Forelimb muscle (tissue), 1 donor: ENCODE measurements at places on chromosomes 12 and 14. TPM values are rescaled to one million over a fixed set of nuclear protein-coding genes. Genes with fewer than 3 reads are reported as not detected.

The SMCO2 gene
- not detected for polyA plus RNA-seq

The PLBD1 gene
- 20.0 TPM for polyA plus RNA-seq

The LRTM2 gene
- 0.81 TPM for polyA plus RNA-seq

The SLC25A29 gene
- 41.0 TPM for polyA plus RNA-seq

The ATP23 gene
- polyA plus RNA-seq = 5.3 TPM

The BRMS1L gene
- 21.5 TPM for polyA plus RNA-seq

The NUMB gene
- polyA plus RNA-seq = 29.7 TPM

DNA sequence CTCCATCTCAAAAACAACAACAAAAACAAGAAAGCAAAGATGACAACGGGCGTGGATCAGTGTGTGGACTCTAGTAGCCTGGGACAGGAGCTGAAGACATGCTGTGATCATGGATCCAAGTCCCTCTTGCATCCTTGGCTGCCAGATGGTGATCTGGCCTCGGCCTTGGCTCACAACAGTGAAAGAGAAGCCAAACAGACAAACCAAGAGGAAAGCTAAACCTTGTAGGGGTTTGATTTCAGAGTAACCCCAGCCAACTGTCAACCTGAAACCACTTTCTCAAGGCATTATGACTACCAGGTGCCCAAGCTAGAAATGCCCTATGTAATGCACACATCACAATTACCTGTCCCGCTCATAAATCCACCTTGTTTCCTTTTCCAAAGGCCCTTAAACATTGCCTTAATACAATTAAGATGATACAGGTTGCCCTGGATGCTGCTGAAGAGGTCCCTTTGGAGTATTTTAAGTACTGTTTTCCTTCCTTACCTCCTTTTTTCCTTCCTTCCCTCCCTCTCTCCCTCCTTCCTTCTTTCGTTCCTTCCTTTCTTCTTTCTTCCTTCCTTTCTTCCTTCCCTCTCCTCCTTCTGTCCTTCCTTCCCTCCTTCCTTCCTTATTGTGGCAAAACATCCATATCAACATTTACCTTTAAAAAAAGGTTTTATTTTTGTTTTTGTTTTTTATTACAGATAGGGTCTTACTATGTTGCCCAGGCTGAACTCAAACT is 41.4 kb upstream of the NINJ2 start:
- no peak for DNase-seq

- no peak for DNase-seq
These were observed 458 bp downstream of the SSPN start for GRCh38 chr12:26195641-26196420.

DNA sequence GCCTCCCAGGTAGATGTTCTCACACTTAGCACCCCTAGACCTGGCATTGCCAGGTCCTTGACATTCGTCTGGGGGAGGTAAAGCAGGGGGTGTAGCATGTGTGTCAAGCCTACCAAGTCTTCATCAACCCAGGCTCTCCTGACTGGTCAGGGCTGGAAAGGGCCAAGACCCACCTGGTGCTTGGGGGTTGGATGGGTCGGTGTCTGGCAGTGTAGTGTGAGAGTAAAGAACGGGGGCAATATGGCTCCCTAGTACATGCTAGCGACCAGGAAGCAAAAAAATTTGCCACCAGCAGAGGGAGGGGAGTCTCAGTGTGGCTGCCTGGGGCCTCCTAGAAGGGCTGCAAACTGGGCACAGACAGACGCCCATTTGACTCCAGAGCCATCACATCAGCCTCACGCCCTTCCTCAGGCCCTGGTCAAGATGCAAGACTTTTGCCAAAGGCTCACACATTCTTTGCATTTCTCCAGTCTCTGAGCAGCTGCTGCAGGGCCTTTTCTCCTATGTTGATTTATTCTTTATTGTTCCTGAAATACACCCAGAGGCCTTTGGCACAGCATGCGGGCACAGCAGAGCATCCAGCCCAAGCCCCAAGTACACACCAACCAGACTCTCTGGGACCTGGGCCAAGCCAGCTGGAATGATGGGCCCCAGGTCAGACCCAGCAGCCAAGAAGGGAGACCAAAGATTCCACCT is 38.3 kb upstream of the PNMA1 start:
- no peak for DNase-seq

DNA sequence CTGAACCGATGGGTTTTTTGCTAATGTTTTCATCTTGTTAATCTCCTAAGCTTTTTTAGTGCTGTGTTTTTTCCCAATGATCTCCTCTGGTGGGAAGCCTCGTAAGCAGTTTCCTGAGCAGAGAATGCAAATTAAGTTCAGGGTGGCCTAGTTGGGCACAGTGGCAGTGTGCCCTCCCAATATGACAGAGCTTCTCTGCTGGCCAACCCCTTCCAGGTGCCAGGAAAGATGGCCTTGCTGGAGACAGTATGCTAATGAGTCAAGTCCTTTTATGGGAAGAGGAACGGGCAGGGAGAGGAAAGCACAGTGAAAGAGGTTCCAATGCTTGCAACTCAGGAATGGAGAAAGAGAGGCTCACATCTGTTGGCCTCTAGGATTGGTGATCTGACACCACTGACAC is 115.8 kb downstream of the GCH1 start:
- no peak for DNase-seq

DNA sequence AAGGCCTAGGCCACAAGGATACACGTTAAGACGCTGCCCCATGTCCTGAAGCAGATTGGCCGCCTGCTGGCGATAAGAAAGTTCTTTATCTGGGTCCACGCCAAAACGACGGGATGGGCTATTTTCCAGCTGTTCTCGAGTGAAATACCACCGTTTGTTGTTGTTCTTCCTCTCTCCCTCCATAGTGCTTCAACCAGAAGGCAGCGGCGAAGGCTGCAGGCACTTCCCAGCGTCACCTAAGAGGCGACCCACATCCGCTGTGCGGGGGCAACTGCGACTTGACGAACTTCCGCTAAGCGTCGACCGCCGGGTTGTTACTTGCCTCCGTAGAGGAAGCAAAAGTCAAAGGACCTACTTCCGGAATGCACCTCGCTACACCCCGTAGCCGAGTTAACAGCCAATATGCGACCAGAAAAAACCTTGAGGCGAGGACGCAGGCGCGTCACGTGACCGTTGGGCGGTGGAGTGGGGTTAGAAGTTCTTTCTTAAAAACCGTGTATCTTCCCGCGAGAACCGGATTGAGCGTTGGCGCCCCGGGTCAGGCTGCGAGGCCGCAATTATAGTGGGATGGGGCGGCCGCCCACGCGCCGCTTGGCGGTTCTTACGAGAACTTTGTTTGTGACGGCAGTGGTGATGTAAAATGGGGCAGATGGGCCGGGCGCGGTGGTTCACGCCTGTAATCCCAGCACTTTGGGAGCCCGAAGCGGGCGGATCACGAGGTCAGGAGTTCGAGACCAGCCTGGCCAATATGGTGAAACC is at the start of gene CCNT1:
Gene CCNT1 (minus strand): TSS at position 215 of the 759 bp plus-strand sequence. CDS start 32 bp downstream, at position 183.
- DNase-seq = peak; percentile 100

DNA sequence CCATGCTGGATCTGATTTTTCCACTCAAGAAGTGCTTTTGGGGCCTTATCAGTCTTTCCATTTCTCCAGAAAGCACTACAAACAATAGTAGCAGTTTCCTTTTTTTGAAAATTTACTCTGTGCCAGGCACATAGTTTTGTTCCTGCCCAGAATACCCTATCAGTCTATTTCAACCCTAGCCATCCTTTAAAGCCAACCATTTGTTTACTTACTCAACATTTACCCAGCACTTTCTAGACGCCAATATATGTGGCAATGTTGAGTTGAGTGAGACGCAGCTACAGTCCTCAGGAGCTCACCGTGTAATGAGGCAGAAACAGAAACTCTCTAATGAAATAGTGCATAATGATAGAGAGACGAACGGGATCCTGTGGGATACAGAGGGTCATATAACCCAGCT is 32.9 kb upstream of the CHST11 start:
- no peak for DNase-seq

- no peak for DNase-seq
These were observed 7.3 kb upstream of the STX2 start for GRCh38 chr12:130846369-130846768.

DNA sequence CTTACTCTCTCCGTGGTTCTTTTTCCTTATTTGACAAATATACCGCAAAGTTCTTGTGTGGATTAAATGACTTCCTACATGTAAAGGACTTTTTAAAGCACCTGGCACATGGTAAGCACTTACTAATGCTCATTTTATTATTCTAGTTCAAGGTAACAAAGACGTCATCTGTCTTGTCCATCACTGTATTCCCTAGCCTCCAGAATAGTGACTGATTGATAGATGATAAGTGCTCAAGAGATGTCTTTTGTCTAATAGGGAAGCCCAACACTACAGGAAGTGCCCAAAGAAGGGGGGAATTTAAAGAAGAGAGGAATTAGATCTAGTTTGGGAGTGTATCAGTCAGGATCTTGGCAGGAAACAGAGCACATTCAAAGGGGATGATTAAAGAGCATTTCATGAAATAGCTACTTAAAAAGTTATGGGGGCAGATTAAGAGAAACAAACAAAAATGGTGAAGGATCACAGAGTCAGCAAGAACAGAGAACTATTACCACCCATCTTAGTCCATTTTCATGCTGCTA is 151.9 kb downstream of the GXYLT1 start:
- no peak for DNase-seq

DNA sequence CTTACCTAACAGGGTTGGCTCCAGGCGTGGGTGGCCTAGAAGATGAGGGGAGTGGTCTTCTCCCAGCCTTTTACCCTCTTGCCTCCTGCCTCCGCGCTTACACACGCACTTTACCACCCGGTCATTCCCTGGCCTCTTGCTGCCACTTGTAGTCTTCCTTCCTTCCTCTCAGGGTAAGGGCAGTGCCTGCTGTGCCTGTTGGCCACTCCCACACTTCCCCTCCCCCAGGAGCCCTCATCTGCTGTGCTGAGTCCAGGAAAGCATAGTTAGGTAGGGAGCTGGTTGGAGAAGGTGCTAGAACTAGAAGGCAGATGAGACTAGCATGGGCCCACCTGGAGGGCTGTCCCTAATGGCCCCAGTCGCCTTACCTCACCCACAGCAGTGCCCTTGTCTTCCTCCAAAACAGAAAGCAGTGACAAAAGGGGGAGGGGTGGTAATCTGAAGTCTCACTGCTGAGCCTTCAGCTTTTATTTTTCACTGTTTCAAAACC is 54.3 kb upstream of the SRSF5 start:
- no peak for DNase-seq

- DNase-seq = no peak
These were observed 16.0 kb upstream of the EVL start for GRCh38 chr14:100049220-100049619.

GRCh38 chr12:116582610-116583009 is 23.4 kb downstream of the MAP1LC3B2 start:
- no peak for DNase-seq

DNA sequence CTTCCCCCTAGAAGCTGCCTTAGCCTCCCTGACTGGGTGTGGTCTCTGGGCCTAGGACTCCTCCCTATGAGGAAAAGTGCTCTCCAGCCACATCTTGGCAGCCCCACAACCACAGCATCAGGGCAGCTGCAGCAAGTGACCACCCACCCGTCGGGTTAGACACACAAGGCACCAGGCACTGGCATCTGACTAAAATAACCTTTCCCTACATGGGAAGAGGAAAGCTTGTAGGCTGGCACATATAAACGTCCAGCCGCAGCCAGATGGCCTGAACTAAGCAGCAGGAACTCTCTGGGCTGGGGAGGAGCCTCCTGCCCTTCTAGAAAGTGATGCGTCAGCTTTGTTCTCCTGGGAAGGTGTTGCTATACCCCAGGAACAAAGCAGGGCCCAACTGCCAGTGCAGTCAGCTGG is 328.7 kb downstream of the DPF3 start:
- no peak for DNase-seq

DNA sequence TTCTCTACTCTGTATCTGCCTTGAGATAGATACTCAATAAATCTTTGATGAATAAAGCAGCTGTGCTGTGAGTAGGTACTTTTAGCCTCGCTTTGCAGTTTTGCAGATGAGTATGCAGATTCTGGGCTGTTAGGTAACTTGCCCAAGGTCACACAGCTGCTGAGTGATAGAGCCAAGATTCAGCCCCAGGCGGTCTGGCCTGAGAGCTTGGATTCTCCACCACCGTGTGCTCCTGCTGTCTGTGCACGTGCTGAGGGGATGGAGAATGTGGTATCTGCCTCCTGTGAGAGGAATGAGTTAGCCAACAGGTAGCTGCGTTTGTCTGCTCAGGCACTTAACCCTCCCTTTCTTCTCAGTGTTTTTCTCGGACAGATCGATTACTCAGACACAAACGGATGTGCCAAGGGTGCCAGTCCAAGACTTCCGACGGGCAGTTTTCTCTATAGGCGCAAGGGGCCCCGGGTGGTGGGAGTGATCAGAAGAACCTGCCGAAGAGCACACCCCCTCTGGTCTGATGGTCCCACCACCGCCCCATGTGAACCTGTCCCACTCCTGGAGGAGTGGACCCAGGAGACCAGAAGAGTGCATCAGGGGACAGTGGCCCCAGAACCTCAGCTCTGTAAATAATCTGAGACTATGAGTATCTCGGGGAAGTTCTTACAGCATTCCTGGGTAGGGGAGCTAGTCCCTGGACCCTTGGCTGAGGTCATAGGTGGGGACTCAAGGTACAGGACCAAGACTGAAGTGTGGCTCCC is 6.6 kb upstream of the CSAD start:
- DNase-seq = no peak

DNA sequence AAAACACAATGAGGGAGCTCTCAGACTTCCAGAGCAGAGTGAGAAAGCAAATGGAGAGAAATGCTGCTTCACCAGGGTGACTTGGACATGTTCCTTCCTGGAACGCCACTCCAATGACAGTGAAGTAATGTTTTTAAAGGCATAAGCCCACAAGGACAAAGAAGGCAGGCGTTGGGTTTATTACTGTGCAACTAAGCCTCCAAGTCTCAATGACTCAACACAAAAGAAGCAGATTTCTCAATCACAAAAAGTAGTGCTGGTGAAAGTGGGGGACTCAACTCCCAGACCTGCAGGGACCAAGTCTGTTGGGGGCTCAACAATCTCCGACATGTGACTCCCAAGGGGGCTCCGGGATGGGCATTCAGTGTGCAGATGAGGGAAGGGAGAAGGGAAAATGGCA is 505.2 kb downstream of the BCL11B start:
- DNase-seq = no peak

- no peak for DNase-seq
These were observed 45.1 kb downstream of the FAM222A start for GRCh38 chr12:109758426-109759420.

DNA sequence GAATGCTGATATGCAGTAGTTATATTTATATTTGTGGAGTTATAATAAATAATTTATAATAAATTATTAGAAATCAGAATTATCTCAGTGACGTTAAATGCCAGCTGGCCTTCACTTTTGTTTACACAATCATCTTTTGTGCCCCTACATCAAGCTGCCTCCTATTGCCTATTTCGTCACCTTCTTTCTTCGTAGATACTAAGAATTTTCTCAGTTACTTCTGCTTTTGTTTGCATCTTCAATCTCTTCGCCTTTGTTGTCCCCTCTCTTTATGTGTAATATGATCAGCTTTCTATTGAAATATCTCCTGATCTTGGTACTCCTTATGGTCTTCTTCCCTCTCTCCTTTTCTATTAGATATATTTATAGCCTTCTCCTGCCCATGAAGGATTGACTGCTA is 197.0 kb downstream of the ERC1 start:
- DNase-seq = no peak

GRCh38 chr14:95480109-95480886 is 36.2 kb downstream of the SYNE3 start:
- no peak for DNase-seq
